ENCODE measurements at places on chromosomes 2 and 18.

DNA sequence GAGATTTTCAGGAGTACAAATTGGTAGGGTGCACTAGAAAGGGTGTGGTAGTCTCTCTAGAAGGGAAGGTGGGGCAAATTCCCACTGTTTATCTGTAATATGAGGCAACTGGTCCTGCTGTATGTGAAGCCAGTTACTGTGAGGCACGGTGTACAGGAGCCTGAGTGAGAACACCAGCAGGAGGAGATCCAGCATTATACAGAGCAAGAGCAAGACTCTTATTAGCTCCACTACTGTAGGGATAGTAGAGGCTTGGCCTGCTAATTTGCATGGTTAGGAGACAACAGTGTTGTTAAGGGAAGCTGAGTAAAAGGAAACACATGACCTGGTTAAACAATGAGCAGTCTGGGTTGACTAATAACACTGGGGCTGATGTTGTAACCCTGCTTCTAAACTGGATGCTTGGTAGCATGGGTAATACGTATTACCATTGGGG lies 76.3 kb upstream of the WDSUB1 start:
- H3K27ac ChIP-seq = peak overlapping the region; percentile 90
- no peaks in the 10 kb centered on the region for H3K27me3 ChIP-seq
- peaks cover 49% of the 10 kb centered on the region for H3K36me3 ChIP-seq
- peaks cover 3% of the 10 kb centered on the region for H3K4me1 ChIP-seq
- no peak for DNase-seq
- no peak overlapping the region for H3K4me3 ChIP-seq

DNA sequence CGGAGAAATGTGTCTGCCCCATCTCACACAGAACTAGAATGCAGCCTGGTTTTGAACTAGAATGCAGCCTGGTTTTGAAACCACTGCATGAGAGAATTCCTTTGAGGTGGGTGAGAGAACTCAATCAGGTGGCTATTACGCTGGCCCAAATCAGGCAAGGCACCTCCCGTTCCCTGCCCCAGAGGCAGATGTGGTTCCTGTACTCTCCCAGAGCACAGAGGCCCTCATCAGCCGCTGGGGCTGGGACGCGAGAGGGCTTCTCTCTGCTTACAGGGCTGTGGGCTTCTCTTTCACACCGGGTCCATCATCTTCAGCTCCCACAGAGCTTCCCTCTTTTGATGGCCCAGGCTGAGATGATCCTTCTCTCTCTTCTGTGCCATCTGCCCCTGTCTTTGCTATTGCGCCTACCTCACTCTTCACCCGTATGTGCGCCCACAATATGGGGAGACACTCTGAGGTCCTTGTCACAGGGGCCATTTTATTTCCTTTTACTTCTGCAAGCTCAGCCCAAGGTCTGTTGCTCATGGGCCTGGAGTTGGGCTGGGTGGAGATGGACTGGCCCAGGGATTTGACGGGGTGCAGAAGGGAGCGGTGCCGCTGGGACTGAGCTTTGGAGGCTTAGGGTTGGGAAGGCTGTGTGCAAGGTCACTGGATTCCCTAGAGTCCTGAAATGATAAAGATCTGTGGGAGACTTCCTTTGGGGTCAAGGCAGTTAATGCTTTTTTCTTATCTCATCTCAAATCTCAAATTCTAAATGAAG lies 84.4 kb upstream of the HS6ST1 start:
- H3K4me3 ChIP-seq = no peak overlapping the region
- H3K4me1 ChIP-seq = no peaks in the 10 kb centered on the region
- no peaks in the 10 kb centered on the region for H3K27me3 ChIP-seq
- H3K27ac ChIP-seq = no peak overlapping the region

DNA sequence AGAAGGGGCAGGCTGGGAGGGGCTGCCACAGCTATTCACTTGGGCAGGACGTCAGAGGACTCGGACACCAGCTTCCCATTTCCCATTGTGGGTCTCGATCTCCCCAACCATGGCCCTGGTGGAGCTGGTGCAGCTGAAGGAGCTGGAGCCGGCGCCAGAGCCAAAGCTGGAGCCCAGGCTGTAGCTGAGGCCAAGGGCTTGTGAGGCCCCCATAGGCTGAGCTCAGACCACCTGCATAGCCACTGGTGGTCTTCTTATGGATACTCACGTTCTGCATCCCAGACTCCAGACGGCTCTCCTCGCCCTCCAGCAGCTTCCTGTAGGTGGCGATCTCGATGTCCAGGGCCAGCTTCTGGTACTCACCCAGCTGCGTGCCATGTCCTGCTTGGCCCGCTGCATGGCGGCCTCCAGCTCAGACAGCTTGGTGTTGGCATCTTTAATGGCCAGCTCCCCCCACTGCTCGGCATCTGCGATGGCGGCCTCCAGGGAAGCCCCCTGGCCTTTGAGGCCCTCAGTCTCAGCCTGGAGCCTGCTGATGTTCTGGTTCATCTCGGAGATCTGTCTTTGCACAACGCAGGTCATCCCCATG lies 6.0 kb upstream of the CDK5R2 start:
- H3K4me3 ChIP-seq = no peak overlapping the region
- H3K4me1 ChIP-seq = no peaks in the 10 kb centered on the region
- DNase-seq = no peak
- no peaks in the 10 kb centered on the region for H3K36me3 ChIP-seq

DNA sequence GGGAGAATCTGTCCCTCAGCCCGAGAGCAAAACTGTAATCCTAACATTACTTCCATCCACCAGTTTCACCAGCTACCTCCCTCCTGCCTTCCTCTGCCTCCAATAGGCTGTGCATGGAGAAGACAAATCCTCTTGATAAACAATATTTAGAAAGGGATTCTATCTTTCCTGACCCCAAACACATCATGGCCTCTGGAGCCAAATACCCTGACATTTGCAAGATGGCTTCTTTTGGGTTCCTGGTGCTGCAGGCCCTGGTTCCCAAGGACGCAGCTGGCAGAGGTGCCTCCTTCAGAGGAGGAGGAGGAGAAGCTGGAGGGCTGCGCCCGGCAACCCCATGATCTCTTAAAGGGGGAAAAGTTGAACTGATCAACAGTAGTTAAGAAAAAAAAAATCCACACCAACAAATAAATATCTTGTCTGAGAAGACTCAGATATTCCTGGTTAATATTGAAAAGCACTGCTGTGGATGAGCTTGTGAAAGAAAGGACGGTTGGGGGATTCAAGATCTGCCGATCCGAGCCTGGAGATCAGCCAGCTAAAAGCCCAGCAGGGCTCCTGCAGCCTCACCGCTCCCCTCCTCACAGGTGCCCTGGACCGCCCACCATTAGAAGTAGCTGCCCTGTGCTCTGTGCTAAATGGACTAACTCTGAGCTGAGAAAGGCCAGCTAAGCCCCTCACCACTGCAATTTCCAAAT lies 116.8 kb downstream of the MSH2 start:
- DNase-seq = no peak
- no peaks in the 10 kb centered on the region for H3K36me3 ChIP-seq
- H3K27ac ChIP-seq = no peak overlapping the region
- no peak overlapping the region for H3K4me3 ChIP-seq
- peaks cover 18% of the 10 kb centered on the region for H3K4me1 ChIP-seq

DNA sequence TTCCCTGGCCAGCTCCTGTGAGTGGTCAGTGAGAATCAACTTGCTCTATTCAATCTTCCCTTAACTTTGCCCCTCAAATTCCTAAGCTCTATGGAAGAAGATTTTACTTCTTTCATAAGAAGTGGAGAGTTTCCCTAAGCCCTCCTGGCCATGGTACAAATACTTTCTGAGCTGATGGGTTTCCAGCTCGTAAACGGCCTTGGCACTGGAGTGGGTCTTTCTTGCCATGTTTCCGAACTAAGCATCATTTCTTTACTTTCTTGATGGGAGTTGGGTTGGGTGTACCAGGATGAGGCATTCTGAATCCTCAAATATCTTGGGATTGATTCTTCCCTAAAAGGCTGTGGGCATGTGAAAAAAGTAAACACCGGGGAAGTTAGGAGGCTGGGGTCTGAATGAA lies 72.5 kb downstream of the ACKR3 start:
- no peaks in the 10 kb centered on the region for H3K27me3 ChIP-seq
- H3K4me3 ChIP-seq = no peak overlapping the region

DNA sequence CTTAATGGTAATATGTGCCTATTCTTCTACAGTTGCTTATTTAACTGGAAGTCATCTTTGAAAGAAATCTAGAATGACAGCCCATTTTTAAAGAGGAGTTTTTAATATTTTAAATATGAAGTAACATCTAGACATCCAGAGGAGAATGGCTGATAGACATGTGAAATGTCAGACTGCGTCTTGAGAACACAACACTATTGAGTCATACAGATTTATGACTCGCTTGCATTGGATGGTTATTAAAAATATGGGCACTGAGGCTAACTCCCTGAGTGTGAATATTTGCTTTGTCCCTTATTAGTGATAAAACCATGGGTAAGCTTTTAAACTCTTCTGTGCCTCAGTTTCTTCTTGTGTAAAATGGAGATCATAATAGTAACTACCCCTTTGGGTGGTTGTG lies 22.9 kb downstream of the TDRD15 start:
- H3K27me3 ChIP-seq = no peaks in the 10 kb centered on the region
- H3K36me3 ChIP-seq = no peaks in the 10 kb centered on the region
- H3K4me3 ChIP-seq = no peak overlapping the region
- no peak overlapping the region for H3K27ac ChIP-seq

GRCh38 chr2:9300829-9301453 lies 94.3 kb downstream of the ASAP2 start:
- no peak overlapping the region for H3K27ac ChIP-seq
- no peaks in the 10 kb centered on the region for H3K36me3 ChIP-seq
- no peaks in the 10 kb centered on the region for H3K4me1 ChIP-seq
- H3K27me3 ChIP-seq = no peaks in the 10 kb centered on the region
- no peak overlapping the region for H3K4me3 ChIP-seq
- DNase-seq = no peak

Data from left lung (tissue), 14 donors.